ENCODE measurements at places on chromosomes 2 and 18.
A peak's percentile ranks its signal among the peaks of the same experiment; 100 is the strongest.

- no peak for DNase-seq
These were observed 38.1 kb upstream of the LBH start for GRCh38 chr2:30193104-30193681.

GRCh38 chr2:116719836-116720235, 1094.7 kb upstream of the DDX18 start:
- DNase-seq = no peak

- DNase-seq = no peak
These were observed 69.3 kb downstream of the INPP5D start for GRCh38 chr2:233129351-233129978.

GRCh38 chr2:170553748-170554147, 161.4 kb upstream of the SP5 start:
- DNase-seq = no peak

- no peak for DNase-seq
These were observed 30.7 kb upstream of the DUSP2 start for GRCh38 chr2:96175951-96176350.

- no peak for DNase-seq
These were observed 24.7 kb downstream of the SNRPD1 start for GRCh38 chr18:21636769-21637168.

GRCh38 chr2:71426721-71427120, 26.6 kb upstream of the DYSF start:
- DNase-seq = no peak

DNA sequence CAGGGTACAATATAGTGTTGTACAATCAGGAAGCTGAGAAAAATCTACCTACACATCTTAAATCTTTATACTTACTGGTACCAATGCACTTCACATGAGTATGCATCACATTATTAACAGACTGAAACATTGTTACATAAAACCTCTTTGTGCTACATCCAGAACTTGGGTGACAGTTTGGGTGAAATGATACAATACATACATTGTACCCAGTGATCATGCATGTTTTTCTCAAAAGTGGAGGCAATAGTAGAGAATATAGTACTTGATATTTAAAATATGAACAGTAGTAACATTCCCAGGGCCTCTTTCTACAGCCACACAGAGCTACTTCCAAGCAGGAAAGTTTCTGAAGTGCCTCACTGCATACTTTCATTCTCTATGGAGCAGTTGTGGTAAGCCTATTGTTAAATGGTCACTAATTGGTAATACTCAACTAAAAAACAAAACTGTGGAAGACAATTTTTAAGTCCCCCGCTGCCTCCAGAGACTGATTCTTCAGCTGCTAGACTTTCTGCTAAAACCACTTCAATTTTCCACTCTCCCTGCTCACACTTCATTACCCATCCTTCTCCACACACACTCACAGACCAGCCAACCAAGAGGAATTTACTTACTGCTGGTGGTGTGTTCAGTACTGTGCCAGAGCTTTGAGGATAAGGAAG, 22.9 kb upstream of the GRB14 start:
- DNase-seq = no peak

GRCh38 chr2:1775511-1776035, 31.3 kb upstream of the PXDN start:
- no peak for DNase-seq

- no peak for DNase-seq
These were observed 58.6 kb upstream of the KLF7 start for GRCh38 chr2:207224381-207224780.

DNA sequence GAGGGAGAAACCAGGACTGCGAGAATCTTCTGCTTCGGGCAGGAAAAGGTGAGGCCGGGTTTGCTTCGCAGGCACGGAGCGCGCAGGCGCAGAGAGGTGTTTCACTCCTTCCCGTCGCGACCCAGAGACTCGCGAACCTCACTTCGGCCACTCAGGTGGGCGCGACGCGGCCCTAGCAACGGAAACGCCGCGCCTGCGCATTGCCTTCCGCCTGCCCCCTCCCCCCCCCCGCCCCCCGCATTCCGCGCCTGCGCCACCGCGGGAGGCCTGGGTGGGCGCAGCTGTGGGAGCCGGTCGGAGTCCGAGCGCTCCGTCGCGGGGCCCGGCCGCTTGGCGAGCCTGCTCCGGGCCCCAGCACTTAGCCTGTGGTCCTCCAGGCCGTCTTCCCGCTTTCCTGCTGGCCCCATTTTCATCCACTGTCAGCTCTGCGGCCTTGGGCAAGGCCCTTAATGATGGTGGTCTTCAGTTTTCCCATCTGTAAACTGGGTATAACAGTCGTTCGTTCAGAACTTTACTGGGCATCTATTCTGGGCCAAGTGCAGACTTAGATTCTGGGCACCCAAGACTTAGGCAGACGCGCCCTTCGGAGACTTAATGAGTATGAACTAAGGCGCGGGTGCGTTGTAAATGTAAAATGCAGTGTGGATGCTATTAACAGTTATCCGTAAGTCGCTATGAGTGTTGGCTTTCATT, 62.1 kb upstream of the ACKR3 start:
- DNase-seq = peak; percentile 43

DNA sequence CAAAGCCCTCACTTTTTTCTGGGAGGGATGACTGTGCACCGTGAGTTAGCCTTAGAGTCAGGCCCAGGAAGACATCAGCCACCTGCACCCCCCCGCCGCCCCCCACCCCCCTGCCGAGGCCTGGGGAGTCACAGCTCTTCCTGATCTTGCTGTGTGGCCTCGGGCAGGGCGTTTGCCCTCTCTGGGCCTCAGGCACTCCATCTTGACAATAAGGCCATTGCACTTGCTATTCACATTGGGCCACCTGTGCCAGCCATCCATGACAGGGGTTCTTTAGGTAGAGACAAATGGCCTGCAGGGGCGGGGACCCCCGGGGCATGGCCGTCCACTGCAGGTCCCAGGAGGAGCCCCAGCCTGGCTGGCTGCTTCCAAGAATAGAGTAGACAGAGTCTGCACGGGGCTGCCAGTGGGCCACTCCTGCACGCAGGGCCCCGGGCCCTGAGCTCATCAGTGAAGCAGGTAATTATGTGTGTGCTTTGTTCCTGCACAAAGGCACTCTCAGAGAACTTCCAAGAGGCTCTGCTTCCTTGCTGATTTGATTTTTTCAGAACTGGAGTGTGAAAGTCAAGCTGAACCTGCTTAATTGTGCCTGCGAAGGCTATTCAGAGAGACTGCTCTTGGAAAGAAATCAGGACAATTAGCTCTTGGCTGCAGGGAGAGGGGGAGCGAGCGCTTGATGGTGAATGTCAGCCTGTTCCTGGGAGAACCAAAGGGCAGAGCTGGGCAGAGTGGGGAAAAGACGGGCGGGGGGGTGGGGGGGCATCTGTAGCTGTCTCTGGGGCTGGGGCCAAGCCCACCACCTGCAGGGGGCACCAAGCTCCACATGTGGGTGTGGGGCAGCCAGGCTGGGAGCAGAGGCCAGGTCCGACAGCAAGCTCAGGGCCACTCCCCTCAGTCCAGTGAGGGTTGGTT, 40.3 kb downstream of the RRM2 start:
- DNase-seq = no peak

- DNase-seq = no peak
These were observed 127.7 kb downstream of the DYSF start for GRCh38 chr2:71581026-71581425.

GRCh38 chr18:61851279-61851678, 41.5 kb downstream of the RNF152 start:
- DNase-seq = no peak

- no peak for DNase-seq
These were observed 112.5 kb downstream of the ATL2 start for GRCh38 chr2:38264396-38265221.

- DNase-seq = no peak
These were observed 127.5 kb upstream of the GAREM1 start for GRCh38 chr18:32598144-32598543.

DNA sequence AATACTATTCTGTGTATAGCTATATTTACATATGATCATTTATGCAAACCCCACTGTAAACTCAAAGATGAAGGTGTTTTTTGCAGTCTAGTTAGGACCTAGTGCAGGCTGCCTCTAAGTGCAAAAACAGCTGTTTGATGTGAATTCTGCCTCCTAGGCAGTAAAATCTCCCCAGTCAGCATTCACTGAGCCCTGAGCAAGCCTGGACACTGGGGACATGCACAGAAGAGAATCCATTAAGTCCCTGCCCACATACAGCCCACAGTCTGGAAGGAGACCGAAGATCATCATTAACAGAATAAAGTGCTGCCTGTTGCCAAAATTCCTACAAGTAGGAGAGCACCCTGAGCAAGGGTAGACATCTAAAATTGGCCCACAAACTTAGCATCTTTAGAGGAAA, 14.4 kb upstream of the BIN1 start:
- DNase-seq = no peak

DNA sequence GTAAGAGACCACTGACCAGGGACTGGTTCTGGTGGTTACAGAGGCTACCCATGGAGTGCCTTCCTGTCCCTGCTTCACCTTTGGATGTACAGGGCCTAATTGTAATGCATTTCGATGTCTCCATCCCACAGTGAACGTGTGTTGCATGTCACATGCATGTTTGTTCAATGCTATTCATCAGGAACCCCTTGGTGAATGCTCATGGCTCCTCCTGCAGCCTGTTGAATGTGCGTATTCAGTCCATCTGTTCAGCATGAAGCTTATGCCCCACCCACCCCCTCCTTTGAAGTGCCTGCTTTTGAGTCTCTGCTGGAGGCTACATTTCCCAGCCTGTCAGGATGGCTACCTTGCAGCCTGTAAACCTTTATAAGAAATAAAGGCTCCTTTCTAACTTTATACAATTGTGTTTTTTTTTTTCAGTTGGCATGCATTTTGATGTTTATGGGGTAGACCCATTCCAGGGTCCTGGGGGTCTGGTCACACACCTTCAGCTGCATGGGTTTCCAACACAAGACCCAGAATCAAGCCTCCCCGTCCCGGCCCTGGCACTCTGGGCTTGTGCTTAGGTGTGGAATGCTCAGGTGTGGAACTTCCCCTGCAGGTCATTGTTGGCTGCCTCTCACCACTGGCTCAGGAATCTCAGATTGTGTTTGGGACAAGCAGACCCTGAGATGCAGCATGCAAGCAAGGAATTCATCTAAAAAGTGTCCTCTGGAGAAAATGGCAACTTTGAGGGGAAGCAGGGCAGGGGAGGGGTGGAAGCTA, 238.8 kb upstream of the HDAC4 start:
- no peak for DNase-seq

DNA sequence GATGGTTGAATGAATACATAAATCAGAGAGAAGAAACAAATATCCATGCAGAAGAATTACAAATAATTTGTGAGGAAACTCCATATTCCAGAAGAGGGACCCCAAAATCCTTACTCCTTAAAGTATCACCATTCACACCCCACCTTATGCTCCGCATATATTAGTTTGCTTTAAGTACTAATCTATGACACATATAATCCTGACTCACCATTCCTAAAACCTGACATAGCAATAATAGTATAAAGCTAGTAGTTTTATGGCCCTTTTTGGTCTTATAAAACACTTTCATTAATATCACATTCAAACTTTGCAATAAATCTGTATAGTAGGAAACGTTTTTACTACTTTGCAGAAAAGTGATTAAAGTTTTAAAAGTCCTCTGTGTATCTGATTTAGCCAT, 719.0 kb upstream of the SLC39A10 start:
- DNase-seq = no peak

DNA sequence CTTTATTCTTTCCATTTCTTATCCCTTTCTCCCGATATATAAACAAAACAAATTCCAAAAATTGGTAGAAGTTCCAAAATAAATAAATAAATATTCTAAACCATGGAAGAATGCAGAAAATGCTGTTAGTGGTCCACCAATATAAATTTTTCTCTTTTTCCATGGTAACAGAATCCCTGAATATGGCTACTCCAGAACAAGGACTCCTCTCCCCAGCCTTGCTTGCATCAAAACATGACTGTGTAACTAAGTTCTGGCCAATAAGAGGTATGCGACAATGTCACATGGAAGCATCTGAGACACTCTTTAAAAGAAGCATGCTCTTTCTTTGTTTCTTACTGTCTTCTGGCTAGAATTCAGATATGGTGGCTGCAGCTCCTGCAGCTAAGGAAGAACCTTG, 325.1 kb upstream of the TANK start:
- no peak for DNase-seq

DNA sequence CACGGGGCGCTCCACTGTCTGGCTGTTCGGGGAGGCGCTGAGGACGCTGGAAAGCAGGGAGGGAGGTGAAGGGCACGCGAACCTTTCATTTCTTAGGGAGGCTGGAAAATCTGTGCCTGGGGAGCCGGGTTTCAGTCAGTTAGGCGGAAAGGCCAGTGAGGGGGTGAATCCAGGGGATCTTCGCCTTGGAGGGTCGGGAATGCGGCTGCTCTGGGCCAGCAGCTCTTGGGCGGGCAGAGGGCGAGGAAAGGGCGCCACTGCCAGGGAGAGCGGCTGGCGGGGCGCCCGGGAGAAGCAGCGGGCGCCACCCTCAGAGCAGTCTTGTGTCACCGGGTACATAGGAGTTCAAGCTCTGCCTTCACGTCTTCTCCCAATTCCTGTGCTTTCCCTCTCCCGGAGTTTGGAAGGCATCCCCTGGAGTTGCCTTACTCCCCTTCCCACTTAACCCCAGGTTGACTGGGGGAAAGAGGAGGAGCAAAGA, 1.4 kb downstream of the CCDC85A start:
- DNase-seq = no peak

- DNase-seq = no peak
These were observed 963.6 kb downstream of the SOCS6 start for GRCh38 chr18:71252351-71252865.

GRCh38 chr18:75915941-75916623, 488.6 kb upstream of the SMIM21 start:
- peak; percentile 25 for DNase-seq

DNA sequence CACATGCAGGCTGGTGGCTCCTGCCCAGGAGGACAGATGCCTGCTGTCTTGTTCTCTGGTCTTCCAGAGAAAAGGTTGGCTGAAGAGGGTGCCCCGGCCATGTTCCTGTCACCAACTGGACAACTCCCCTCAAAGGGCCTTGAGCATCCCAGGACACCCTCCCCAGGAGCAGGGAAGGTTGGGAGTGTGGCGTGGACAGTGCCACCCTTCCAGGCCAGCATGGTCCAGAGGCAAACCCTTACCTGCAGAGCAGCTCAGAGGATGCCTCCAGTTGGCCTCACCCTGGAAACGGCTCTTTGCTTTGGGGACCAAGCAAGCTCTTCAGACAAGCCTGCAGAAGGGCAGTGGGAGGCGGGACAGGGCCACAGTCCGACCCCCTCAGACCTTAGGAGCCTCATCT, 4.9 kb upstream of the GPC1 start:
- DNase-seq = no peak
